ENCODE measurements at places on chromosomes 3 and 15.

- no peak for DNase-seq
Observed at GRCh38 chr15:47541562-47541961, 175.7 kb upstream of the SEMA6D start.

DNA sequence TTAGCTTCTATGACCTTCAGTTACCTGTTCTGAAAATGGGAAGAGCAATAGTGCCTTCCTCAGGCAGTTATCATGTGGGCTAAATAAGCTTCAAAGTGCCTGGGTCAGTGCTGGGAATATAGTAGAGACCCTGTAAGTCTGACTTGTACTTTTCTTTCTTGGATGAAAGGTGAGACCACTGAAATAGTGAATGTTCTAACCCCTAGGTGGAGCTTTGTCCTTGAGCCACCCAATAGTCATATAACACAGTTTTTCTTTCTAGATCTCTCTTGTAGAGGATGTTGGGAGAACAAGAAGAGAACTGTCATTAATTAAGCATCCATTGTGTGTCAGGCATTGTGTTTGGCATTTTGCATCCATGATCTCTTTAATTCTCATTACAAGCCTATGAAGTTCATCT, 13.0 kb upstream of the BFSP2 start:
- no peak for DNase-seq

- DNase-seq: no peak
Observed at GRCh38 chr3:119981386-119981785, 112.9 kb downstream of the GSK3B start.

- DNase-seq: no peak
Observed at GRCh38 chr3:76532158-76532822, 507.6 kb upstream of the ROBO2 start.

DNA sequence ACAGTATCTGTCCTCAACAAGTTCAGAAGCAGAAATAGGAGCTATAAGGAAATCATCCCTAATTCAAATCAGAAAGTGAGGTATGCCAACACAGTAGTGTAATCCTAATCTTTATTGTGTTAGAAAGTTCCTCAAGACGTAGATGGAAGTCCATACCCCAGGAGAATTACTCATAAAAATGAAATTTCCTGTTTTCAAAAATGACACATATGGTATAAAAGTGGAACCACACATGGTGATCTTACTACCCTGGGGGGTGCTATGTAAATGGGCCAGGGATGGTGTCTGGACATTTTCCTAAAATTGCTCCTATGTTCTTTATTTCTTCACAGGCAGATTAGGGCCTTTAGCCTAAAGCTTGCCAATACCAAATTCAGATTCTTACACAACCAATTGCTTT, 204.1 kb downstream of the ARRDC4 start:
- no peak for DNase-seq

DNA sequence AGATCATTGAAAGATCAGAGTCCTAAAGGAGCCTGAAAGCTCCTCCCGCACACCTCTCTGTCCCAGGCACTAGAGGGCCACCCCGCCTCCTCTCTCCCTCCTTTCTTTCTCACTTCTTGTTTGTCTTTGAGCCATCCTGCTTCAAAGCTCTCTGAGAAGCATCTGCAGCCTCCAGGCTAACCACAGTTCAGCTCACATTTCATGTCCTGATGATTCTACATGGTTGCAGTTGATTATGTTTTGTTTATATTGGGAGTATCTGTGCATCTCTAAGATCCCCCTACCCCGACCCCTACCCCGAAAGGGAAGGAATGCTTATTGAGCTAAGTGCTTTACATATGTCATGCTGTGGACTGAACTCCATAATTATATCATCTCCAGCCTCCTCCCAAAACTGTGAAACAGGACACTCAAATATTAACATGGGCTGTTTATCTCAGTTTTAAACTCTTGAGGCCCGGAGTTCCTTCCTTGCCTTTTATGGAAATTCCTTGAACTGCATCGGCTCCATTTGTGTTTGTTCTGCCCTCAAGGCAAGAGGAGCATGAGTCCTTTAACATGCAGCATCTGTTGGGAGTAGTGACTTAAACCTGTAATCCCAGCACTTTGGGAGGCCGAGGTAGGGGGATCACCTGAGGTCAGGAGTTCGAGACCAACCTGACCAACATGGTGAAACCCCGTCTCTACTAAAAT, 30.9 kb downstream of the MGLL start:
- DNase-seq: peak; percentile 35

DNA sequence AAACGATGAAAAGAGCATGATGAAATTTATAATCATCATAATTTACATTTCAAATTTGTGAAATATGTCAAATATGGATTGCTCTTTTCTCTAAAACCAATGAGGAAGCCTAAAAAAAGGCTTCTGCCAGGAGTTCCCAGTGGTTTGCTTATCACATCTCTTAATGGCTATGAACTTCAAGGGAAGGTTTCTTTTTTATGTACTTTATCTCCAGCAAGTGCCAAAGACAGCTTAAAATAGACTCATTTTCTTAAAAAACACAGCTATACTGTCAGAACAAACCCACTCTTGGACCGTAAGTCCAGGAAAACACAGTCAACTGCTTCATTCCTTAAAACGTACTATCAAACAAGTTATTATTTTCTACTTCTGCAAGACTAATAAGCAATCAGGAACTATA, 80.2 kb downstream of the DLG1 start:
- DNase-seq: no peak
